ENCODE measurements at places on chromosomes 13 and 19. TPM values are rescaled to one million over a fixed set of nuclear protein-coding genes. Genes with fewer than 3 reads are reported as not detected.

Gene NDUFA11
- 233 TPM for total RNA-seq

Gene SIGLEC8
- total RNA-seq = not detected

Gene FAM124A
- total RNA-seq = not detected

Gene ZNF98
- not detected for total RNA-seq

DNA sequence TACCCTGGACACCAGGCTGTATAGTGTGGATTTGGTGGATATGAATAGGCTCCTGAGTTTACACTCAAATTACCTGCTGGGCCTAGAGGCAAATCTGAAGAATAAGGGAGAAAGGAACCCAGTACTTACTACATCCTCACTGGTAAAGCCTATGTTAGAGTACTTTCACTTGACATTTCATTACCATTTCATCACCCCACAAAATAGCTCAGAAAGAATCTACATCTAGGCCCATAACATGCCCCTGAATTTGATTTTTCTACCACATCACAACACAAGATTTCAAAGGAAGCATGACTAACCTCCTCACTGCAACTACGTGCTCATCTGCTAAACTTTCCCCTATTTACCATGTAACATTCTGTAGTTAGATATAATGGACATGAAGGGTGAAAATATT is 43.3 kb downstream of the VWA8 start:
- H3K4me3 ChIP-seq = peak overlapping the region; percentile 0
- H3K36me3 ChIP-seq = peaks cover 32% of the 10 kb centered on the region
- peak; percentile 23 for DNase-seq
- H3K27me3 ChIP-seq = no peaks in the 10 kb centered on the region
- H3K27ac ChIP-seq = peak overlapping the region; percentile 78
- H3K4me1 ChIP-seq = peaks cover 50% of the 10 kb centered on the region

GRCh38 chr13:70385852-70386251 is 277.6 kb upstream of the KLHL1 start:
- no peak overlapping the region for H3K27ac ChIP-seq
- DNase-seq = no peak
- H3K27me3 ChIP-seq = no peaks in the 10 kb centered on the region
- H3K4me1 ChIP-seq = no peaks in the 10 kb centered on the region

GRCh38 chr19:44845286-44845611 is 848 bp upstream of the NECTIN2 start:
- no peak for DNase-seq
- peaks cover 43% of the 10 kb centered on the region for H3K27me3 ChIP-seq
- peak overlapping the region; percentile 65 for H3K27ac ChIP-seq
- H3K36me3 ChIP-seq = peaks cover 2% of the 10 kb centered on the region
- peaks cover 20% of the 10 kb centered on the region for H3K4me1 ChIP-seq
- H3K4me3 ChIP-seq = peak overlapping the region; percentile 74

DNA sequence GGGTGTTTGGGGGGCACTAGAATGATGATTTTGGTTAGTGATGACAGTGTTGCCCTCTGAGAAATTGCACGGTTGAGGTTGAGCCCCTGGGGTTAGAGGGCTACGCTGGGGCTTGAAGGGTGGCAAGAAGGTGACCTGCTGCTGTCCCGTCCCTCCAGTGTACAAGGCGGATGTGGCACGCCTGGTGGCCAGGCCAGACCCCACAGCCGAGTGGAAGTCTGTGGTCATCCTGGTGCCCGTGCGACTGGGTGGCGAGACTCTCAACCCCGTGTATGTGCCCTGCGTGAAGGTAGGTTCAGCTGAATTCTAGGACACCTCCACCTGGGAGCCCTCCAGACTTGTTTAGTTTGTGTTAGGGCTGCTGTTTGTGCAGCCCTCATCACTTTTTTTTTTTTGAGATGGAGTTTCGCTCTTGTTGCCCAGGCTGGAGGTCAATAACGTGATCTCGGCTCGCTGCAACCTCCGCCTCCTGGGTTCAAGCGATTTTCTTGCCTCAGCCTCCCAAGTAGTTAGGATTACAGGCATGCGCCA is 5.1 kb downstream of the ATG4D start:
- H3K27me3 ChIP-seq = no peaks in the 10 kb centered on the region
- H3K4me3 ChIP-seq = no peak overlapping the region
- peaks cover 47% of the 10 kb centered on the region for H3K4me1 ChIP-seq
- no peak for DNase-seq
- no peak overlapping the region for H3K27ac ChIP-seq

DNA sequence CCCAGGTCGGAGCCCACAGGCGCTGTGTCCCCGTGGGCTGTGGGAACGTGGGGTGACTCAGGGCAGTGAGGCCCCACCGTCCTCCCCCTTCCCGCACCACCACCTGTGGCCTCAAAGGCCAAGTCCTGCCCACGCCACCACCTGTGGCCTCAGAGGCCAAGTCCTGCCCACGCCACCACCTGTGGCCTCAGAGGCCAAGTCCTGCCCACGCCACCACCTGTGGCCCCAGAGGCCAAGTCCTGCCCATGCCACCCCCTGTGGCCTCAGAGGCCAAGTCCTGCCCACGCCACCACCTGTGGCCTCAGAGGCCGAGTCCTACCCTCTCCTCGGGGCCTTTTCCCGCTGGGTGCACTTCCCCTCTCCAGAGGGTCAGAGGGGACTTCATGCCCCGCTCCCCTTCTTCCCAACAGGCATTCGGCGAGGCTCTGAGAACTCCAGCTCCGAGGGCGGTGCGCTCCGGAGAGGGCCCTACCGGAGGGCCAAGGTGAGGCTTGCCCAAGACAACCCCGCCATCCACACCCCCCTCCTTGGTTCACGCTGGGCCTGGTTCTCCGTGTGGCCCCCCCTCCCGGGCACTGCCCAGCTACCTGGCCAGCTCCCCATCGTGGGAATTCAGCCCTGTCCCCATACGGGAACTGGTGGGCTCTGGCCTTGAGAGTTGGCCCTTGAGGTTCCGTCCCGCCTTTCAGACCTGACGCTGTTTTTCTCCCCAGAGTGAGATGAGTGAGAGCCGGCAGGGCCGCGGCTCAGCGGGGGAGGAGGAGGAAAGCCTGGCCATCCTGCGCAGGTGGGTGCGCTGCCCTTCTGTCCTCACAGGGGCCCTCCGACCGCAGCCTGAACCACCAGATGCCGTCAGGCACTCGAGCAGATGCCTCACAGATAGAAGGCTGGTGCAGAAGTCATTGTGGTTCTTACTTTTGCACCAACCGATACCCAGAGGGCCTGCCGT is 27.4 kb upstream of the F7 start:
- DNase-seq = no peak
- no peaks in the 10 kb centered on the region for H3K27me3 ChIP-seq
- H3K36me3 ChIP-seq = no peaks in the 10 kb centered on the region
- no peaks in the 10 kb centered on the region for H3K4me1 ChIP-seq
- no peak overlapping the region for H3K4me3 ChIP-seq

- peaks cover 24% of the 10 kb centered on the region for H3K27me3 ChIP-seq
- no peak overlapping the region for H3K27ac ChIP-seq
- no peak for DNase-seq
- peaks cover 29% of the 10 kb centered on the region for H3K4me1 ChIP-seq
- peak overlapping the region; percentile 50 for H3K4me3 ChIP-seq
Observed at GRCh38 chr19:45492627-45493470, 4.0 kb downstream of the RTN2 start.
